ENCODE measurements at places on chromosomes 7 and 10. TPM values are rescaled to one million over a fixed set of nuclear protein-coding genes. Genes with fewer than 3 reads are reported as not detected.

GRCh38 chr10:60397792-60398191 is 8.1 kb upstream of the ANK3 start:
- DNase-seq, result no peak

DNA sequence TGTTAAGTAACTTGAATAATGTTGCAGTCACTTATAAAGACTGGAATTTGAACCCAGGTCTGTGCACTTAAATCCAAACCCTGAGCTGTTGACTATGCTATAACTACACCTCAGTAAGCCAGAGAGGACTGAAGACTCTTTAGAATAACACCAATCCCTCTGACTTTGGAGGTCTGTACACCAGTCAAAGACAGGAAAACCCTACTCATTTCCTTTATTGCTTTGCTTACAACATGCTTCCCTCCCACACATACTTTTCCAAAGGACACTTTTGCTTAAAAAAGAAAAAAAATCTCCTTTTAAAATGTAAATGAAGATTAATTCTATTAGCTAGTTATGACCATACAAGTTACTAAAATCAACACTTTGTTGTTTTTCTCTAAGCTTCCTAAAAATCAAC is 184.7 kb upstream of the KCTD7 start:
- DNase-seq, result no peak

The FAM237B gene
- not detected for total RNA-seq

The IFIT1B gene
- not detected for total RNA-seq

Measured in gastrocnemius medialis (tissue), 4 donors.